Right ventricle myocardium inferior (tissue), 1 donor: ENCODE measurements at places on chromosomes 4 and X. TPM values are rescaled to one million over a fixed set of nuclear protein-coding genes. Genes with fewer than 3 reads are reported as not detected.

The FGFRL1 gene
- 21.0 TPM for total RNA-seq

The NWD2 gene
- 0.08 TPM for total RNA-seq

The STS gene
- 5.0 TPM for total RNA-seq

The GAGE2A gene
- not detected for total RNA-seq

The SPANXA2 gene
- total RNA-seq, result not detected

The GRID2 gene
- total RNA-seq, result 0.05 TPM
